ENCODE measurements at places on chromosomes 1 and 21.

DNA sequence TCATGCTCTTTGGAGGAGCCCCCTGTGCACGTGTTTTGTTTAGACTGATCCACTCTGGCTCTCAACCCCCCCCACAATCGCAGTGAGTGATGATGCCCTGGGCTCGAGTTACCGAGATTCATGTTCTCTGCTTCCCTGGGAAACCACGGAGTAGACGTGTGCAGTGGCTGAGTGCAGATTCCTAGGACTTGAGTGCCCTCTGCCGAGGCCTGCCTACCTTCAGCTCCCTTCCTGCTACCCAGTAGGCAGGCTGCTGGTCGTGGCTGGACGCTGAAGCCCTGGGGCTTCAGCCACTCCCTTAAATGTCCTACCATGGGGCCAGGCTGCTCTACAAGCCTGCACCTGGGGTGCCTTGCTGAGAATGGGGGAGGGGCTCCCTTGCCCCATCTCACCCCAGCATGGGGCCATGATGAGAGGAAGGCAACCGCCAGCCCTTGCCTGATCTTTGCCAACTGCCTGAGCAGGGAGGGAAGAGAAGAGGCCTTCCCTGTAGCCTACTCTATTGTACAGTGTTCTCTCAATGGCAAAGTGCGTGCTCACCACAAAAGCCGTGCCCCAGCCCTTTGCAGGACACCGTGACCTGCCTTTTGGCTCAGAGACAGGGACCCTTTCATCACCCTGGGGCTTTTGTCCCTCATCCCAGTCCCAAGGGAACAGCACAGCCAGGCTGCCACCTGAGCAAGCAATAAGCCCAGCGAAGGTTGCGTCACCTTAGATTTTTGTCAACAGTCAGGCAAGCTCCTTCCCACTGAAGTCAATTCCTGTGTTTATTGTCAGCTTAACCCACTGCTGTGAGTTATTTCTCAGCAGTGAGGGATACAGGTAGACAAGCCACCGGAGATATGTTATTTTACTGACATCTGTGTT lies 4.1 kb upstream of the GRIK3 start:
- no peak for DNase-seq

DNA sequence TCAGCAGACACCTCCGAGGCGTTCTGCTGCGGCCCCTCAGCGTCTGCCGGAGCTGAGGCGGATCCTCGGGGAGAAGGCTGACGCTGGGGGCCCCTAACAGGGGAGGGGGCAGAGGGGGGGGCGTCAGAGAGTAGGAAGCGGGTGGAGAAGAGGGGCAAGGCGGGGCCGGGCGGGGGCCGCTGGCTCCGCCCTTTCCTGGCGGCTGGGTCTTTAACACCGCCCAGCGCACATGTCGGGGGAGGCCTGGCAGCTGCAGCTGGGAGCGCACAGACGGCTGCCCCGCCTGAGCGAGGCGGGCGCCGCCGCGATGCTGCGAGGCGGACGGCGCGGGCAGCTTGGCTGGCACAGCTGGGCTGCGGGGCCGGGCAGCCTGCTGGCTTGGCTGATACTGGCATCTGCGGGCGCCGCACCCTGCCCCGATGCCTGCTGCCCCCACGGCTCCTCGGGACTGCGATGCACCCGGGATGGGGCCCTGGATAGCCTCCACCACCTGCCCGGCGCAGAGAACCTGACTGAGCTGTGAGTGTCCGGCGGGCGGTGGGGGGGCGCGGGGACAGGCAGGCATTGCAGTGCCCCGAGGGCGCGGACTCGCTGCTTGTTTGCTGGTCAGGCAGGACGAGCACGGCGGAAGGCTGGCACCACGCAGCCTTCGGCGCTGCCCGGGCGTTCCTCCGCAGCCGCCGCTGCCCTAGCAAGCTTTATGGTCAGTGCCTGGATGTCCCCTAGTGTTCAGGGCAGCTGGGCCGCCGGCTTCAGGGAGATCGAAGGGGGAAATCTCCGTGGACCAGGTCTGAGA lies at the start of gene NTRK1:
TSS of gene NTRK1 (plus strand) at position 238 of the 796 bp plus-strand sequence. CDS start at position 308, 70 bp downstream.
- peak; percentile 46 for DNase-seq

DNA sequence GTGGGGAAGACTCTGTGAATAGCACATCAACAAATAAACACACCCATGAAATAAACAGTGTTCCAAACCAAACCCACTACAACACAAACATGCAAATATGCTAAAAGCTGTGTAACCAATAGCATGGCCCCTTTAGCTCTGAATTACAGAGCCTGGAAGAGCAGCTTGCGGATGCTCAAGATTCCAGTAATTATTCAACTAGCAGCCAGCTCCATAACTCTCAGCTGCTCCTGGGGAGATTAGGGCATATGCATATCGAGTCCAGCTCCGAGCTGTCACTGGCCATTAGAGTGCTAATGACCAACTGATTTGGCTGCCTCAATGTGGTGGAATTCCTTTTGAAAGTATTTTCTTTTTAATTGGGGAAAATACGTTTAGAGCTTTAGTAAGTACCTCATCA lies 207.1 kb downstream of the HHAT start:
- DNase-seq, result no peak

DNA sequence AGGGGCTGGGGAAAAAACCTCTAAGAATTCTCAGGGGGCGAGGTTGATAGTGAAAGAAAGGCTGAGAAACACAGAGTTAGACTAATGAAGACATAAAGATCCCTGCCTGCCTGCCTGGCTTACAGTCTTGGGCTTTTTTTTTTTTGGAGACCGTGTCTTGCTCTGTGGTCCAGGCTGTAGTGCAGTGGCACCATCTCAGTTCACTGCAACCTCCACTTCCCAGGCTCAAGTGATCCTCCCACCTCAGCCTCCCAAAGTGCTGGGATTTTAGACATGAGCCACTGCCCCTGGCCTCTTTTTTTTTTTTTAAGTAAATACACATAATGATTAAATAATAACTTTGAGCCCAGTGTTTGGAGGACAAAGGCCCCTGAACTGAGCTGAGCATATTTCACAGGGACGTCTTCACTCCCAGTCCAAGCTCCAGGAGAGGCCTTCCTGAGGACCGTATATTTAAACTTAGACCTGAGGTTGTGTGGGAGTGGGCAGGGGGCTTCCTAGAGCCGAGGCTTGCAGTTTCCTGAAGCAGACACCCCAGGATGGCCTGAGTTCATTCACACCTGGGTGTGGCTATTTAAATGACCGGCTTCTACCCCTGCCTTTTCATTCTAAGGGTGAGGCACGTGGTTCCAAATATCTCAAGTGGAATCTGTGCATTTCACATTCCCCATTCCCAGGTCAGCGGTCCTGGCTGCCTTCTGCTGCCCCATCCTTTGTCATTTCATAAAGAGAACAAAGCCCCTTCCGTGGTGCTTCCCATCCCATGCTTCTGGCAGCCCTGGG lies 16.0 kb upstream of the EFHD2 start:
- DNase-seq, result no peak

DNA sequence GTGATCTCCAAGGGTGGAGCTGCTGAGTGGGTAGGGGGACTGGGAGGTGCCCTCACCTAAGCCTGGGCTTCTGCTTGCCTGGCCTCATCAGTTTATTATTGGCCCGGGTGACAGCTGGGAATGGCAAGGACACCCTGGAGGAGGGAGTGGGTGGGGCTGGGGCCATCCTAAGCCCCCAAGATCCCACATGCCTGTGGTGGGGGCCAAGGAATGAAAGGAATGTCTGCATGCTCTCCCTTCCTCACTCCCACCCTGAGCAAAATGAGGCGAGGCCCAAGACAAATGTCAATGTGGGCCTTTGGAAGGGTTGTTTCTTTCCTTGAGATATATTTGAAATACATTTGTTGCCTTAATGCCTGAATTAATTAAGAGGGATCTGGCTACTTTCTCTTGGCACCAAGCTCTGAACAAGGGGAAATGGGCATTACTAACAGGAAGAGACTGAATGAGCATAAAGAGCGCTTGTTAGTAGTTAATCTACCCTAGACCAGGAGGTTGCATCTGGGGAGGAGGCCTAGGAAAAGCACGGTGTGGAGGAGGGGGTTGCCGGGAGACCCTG lies 19.7 kb upstream of the CHI3L1 start:
- no peak for DNase-seq

DNA sequence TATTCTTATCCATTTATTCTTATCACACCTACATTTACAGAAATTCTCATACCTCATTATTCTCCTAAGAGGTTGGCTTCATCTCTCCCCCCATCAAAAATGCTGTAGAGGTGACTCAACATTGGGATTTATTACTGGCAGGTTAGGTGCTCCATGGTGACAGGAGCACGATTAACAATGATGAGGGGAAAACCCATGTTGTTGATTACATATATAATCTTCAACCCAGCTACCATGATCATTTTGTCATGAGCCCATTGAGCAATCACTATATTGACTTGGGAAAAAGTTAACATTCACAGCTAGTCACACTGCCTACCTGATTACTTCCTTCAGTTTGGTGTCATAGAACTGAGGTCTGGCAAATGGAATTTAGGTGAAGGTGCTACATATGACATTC lies 712.1 kb upstream of the CHRM3 start:
- no peak for DNase-seq

GRCh38 chr1:61098906-61099437 lies 16.6 kb downstream of the NFIA start:
- DNase-seq, result no peak

Data from activated CD4-positive, alpha-beta T cell treated with anti-CD3 and anti-CD28 coated beads, Interleukin-2, amount 50 U/mL, for 48 hours (primary cell).